Endodermal cell (in vitro differentiated cells): ENCODE measurements at places on chromosomes 6 and 20.

DNA sequence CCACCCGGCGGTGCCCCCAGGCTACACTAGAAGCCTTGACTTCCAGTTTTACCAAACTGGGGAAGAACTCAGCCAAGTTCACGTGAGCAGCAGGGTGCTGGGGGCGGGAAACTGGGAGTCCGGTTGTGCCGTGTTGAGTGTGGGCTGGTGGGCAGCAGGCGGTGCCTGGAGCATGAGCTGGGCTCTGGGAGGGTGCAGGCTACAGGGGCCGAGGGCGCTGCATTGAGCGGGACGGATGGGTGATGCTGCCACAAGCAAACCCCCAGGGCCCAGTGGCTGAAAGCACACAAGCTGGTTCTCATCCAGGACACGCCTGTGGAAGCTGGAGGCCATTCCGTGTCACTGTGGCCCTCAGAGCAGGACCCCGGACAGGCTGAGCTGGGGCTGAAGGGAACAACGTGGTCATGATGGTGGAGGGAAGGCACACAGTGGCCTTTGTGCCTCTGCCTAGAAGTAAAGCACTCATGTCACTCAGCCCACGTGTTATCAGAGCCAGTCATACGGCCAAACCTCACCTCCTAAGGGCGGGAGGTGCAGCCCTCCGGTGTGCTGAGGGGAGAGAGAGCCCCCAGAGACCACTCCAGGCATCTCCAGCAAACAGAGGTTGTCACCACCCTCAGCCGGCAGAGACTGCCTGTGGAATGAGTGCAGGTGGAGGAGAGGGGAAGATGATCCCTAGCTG, 29.5 kb downstream of the RBM38 start:
- no peak for DNase-seq

GRCh38 chr6:169626169-169626568, 75.7 kb downstream of the WDR27 start:
- DNase-seq = no peak

GRCh38 chr20:53513168-53513488, 80.5 kb downstream of the ZNF217 start:
- DNase-seq = no peak

GRCh38 chr20:49843139-49843538, 30.5 kb downstream of the SLC9A8 start:
- no peak for DNase-seq

DNA sequence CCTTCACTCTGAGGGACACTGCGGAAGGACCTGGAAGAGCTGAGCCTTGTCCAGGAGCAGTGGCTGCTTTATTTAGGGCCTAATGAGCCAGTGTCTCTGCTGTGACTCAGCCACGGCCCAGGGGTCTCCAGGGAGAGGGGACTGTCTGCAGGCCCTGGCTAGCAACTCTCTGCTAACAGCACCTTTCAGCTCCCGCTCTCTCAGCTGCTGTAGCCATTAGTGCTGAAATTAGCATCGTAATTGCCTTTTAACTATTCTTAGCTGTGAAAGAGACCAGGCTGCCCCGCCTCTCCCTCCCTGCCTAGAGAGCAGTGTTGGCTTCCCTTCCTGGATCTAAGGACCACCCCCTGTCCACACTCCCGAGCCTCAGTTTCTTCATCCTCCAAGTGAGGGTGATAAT, 53.1 kb upstream of the SLC32A1 start:
- DNase-seq = peak; percentile 80

DNA sequence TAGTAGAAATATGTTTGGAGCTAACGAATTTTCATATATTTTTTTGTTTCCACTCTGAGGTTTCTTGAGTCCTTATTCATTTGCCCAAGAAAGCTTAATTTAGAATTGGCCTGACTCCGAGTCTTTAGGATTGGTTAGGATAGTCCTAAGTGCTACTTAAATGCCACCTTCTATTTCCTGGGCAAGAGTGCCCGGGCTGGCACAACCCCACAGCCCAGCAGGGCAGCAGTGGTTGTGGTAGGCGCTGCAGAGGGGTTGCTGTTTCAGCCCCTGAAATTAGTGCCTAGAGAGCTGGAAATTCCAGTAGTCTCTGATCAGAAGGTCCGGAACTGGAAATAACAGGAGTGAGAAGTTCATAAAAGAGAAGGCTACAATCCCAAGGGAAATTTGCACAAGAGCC, 139.4 kb upstream of the TENT5A start:
- no peak for DNase-seq

GRCh38 chr6:27136077-27136644, 111.3 kb upstream of the PRSS16 start:
- DNase-seq = no peak

DNA sequence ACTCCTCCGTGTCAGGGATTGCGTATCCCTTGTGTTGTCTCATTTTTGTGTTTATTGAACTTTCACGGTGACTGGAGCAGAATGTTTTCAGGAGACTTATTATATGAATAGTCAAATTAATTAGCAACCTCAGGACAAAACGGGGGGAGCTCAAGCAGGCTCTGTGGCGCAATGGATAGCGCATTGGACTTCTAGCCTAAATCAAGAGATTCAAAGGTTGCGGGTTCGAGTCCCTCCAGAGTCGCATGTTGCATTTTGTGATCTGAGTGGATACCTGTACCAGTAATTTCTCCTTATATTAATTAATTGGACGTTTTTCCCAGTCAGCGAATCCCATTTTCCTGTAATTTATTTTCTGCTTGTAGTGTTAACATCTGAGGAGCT, 89.1 kb upstream of the ZNF184 start:
- no peak for DNase-seq

DNA sequence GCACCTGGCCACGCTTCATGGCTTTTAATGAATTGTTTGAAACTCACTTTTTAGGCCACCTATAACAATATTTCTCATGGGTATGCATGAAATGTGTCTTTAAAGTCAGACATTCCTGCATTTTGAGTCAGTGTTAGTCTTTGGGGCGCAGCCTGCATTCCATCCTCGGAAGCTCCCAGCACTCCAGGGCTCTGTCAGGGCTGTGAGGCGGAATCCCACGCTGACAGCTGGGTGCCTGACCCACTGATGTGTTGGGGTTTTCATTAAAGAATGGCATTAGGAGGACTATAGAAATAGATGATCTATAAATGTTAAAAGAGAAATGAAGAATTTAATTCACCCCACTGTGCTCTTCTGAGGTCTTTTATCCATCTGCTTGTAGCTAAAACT, 16.2 kb upstream of the CLDN20 start:
- DNase-seq = peak; percentile 63

GRCh38 chr20:12573442-12573841, 435.3 kb upstream of the SPTLC3 start:
- no peak for DNase-seq

DNA sequence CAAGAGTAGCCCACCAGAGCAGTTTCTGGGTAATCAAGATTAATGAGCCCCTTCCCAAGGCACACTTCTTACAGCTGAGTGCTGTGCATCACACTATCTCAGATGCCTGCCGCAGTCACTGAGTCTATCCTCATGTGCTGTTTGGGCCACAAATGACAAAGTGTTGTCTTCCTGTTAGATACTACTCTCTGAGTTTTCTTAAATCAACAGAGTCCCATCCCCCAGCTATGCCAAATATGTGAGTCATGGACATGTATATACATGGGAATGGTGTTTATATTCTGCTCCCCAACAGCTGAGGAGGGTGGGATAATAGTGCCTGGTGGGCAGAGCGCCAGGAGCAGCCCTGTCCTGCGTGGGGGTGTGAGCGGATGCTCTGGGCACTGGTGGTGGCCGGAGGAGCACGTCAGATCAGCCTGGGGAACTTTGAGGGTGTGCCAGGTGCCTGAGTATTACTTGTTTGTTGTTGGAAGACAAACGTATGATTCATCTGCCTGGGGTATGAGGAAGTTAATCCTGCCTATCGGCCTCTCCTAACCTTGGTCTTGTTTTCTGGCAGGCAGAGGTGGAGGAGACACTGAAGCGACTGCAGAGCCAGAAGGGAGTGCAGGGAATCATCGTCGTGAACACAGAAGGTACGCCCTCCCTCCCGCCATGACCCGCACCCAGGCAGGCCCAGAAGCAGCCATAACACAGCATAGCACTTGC, 9.6 kb downstream of the DYNLRB1 start:
- no peak for DNase-seq

DNA sequence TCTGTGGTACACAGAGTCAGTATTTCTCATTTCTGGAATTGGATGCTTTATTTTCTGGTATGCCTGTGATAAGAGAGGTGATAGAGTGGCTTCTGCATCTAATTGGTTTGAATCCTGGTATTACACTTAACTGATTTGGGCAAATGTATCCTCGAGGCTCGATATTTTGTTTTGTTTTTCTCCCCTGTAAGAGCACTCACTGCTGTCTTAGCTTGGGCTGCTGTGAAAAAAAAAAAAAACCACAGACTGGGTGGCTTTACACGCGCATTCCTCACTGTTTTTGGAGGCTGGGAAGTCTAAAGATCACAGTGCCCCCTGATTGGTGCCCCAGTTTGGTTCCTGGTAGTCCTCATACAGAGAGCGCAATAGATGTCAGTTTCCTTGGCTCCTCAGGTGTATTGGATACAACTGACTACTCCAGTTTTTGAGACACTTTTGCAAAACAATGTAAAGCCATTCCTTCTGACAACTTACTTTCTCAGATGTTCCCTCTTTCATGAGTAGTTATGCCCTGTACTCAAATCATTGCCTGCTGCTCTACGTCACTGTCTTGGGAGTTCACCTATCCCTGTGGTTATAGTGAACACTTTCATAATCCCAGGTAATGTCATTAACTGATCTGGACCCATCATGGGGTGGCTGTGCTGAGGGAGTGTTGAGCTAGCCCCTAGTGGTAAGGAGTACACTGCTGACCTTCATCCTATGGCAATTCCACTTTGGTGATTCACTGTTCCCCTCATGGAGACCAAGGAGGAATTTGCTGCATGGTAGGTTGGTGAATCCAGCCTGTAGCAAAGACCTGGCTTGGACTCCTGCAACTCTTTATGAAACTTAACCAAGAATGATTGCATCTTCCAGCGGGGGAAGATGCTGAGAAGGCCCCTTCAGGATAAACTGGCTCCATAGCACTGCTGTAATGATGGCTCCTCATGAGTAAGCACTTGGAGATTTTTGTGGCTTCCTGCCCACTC, 3.5 kb upstream of the ACAT2 start:
- peak; percentile 58 for DNase-seq

GRCh38 chr6:13847326-13848050, 33.1 kb upstream of the MCUR1 start:
- no peak for DNase-seq

- DNase-seq = no peak
Measured at GRCh38 chr6:15533379-15534026, 129.3 kb downstream of the DTNBP1 start.

- no peak for DNase-seq
Measured at GRCh38 chr6:117396228-117396627, 29.5 kb downstream of the ROS1 start.

DNA sequence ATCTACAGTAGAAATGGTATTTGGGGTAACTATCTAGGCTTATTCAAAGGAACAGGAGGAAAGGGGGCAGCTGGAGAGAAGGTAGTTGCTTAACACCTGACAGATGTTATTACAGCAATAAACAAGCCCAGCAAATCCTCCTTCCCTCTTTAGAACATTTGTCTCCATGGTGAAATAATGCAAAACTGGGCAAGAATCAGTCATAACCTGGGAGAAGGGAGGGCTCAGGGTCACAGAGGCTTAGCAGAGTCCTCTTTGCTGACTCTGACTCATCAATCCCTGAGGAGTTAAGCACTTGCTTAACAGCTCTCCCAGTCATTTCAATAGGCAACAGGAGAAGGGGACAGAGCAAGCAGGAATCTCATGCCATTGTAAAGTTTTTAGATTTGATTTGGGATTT, 230.3 kb downstream of the IBTK start:
- peak; percentile 66 for DNase-seq

- DNase-seq = peak; percentile 33
Measured at GRCh38 chr6:43940393-43941087, 170.5 kb downstream of the VEGFA start.

DNA sequence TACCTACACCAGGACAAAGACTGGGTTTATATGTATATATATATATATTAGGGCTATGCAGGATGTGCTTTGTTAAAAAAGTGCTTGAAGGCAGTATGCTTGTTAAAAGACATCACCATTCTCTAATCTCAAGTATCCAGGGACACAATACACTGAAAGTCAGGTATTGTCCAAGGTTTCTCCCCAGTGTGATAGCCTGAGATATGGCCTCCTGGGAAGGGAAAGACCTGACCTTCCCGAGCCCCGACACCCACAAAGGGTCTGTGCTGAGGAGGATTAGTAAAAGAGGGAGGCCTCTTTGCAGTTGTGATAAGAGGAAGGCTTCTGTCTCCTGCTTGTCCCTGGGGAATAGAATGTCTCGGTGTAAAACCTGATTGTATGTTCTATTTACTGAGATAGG, 156.9 kb downstream of the GPX5 start:
- DNase-seq = peak; percentile 74

DNA sequence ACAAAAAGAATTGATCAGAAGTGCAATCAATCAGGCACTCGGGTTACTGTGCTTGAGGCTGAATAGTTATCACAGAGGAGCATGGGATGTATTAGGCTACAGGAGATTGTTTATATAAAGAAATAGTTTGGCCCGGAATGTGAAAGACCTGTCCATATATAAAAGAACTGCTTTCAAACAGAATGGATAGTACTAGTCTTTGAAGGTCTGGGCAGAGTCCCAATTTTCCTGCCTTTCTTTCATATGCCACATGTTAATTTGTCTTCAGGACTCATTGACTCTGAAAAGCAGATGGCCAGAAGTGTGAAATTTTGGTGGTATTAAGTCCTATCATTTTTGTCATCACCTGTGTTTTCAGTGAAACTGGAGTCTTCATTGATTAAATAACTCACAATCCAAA, 314.5 kb downstream of the EYA4 start:
- DNase-seq = no peak

- no peak for DNase-seq
Measured at GRCh38 chr6:158020272-158020711, 38.6 kb downstream of the SYNJ2 start.
